ENCODE measurements at places on chromosomes 4 and X.

GRCh38 chr4:32148111-32148666 lies 1428.0 kb downstream of the PCDH7 start:
- DNase-seq, result no peak

DNA sequence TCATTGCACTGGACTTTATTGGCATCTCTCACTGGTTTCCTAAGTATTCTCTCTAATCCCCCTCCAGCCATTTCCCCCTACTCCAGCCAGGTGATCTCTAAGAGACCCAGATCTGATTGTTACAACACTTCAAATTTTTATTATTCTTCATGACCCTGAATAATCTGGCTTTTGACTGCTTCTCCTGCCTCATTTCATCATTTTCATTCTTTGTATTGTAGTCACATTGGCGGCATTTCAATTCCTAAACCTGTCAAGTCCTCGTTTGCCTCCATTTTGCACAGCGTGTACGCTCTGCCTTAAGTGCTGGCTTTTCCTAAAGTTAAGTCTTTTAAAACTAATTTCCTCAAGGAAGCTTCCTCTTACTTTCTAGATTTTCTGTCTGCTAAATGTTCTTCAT lies 31.6 kb downstream of the UBE2K start:
- DNase-seq, result no peak

DNA sequence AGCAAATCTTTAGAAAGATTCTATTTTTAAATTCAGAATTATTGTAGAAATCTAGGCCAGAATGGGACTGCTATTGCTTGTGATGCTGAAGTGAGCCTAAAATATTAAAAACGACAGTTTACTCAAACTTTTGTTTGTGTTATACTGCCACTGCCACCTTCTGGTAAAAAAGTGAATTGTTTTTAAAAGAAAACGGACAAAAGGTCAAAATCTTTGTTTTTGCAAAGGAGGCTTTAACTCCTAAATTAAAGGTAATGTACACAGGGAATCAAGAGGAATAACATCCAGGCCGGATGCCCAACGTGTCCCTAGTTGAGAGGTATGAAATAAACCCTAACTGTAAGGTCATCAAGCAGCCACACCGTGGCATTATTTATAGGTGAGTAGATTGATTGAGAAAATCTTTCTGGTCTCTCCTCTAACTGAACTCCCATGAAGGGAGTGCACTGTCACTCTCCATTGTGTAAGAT lies 338.3 kb upstream of the GALNT7 start:
- peak; percentile 10 for DNase-seq

GRCh38 chr4:107625391-107625902 lies 94.6 kb downstream of the PAPSS1 start:
- no peak for DNase-seq

- no peak for DNase-seq
Observed at GRCh38 chrX:43065978-43066377, 288.0 kb upstream of the PPP1R2C start.

GRCh38 chr4:20015636-20016224 lies 236.0 kb upstream of the SLIT2 start:
- no peak for DNase-seq

- no peak for DNase-seq
Observed at GRCh38 chr4:522438-522837, 23.4 kb downstream of the PIGG start.

GRCh38 chr4:145045180-145045579 lies 52.8 kb downstream of the ANAPC10 start:
- DNase-seq, result no peak

GRCh38 chrX:52015794-52016193 lies 53.2 kb downstream of the MAGED4B start:
- no peak for DNase-seq
